Stimulated activated effector memory CD8-positive, alpha-beta T cell treated with anti-CD3 and anti-CD28 coated beads, Interleukin-12 subunit alpha, Interleukin-12 subunit beta, amount 100 ng/mL, for 72 hours (primary cell): ENCODE measurements at places on chromosomes 6 and 20.

GRCh38 chr20:13229538-13229937 lies 8.5 kb downstream of the ISM1 start:
- DNase-seq: no peak

DNA sequence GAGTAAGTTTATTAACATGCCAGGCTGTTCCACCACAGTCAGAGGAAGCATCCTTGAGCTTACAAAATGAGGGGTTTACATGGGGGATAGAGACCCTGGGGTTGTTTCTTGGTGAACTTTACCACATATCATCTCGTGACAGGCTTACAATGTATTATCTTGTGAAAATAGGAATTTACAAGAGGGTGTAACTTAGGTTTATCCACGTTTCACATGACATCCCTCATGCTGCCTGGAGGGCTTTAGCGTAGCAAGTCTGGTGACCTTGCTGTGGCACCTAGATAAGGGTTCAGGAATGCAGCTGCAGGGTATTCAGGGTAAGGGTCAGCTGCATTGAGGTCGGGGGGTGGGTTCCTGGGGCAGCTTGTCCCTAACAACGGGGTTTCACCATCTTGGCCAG lies 154.6 kb upstream of the ARG1 start:
- no peak for DNase-seq

- DNase-seq: no peak
Measured at GRCh38 chr6:24387818-24388217, 14.9 kb upstream of the MRS2 start.

DNA sequence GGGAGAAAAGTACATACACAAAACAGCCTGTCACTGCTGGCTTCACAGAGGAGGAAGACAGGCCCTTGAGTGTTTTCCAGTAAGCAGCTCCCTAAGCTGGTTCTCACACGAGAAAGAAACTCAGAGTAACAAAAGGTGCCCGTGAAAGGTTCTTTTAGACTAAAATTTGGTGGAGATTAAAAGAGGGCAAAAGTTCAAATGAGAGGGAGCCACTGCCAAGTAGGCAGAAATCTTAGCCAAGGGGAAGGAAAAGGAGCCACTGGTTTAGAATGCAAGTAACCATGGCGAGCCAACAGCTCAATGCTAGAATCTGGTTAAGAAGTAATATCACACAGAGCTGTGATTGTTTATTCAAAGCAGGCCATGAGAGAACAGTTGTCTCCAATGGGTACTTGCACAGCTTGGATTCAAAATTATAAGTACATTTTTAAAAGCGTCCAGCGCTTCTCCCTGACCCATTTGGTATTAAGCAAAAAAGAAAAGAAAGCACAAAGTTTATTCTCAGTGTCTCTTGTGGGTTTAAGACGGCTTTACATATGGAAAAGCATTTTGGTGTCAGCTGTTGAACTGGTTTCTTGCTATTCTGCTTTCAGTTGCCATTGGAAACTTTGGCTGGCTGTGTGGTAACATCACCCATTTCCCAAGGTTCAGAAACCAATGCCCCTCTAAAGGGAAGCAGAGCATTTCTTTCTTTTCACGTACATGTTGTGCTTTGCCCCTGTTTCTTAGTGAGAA lies 648.5 kb downstream of the RNF144B start:
- no peak for DNase-seq

DNA sequence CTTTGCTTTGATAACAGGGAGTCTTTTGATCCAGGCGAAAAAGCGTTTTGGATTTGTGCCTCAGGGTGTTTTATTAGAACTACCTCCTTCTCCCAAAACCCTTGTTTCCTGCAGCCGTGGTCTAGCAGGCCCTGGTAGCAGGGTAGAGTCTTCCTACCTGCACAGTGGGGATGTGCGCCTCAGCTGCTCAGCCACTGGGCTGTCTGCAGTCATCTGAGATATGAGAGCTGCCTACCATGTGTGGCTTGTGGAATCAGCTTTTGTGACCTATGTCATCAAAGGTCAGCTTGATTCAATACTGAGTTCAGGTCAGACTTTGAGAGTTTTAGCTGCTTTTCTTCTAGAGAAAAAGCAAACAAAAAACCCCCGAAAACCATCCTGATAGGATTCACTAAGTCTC lies 279.5 kb downstream of the CLIC5 start:
- no peak for DNase-seq

GRCh38 chr20:54107181-54107580 lies 36.8 kb upstream of the BCAS1 start:
- no peak for DNase-seq

- DNase-seq: no peak
Measured at GRCh38 chr6:167956983-167957492, 40.4 kb upstream of the KIF25 start.

- no peak for DNase-seq
Measured at GRCh38 chr6:13368079-13368730, 39.9 kb upstream of the TBC1D7 start.

- no peak for DNase-seq
Measured at GRCh38 chr20:17479063-17479657, 52.0 kb downstream of the BFSP1 start.

DNA sequence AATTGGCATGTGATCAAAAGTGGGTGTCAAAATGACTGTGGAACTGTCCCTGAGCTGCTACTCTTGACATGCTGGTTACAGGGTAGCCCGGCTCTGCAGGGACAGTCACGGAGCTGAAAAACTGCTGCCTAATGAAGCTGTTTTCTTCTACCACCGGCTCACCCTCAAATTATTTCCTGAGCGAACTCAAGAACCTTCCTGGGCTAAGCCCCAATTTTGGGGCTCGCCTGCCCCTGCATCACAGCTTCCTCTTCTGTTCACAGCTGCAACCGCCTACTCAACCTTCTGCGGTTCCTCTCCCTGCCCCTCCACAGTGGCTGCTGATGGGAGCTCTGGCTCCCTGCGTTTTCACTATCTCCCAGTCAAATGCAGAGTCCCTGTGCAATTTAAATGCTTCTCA lies 110.8 kb upstream of the MLN start:
- peak; percentile 17 for DNase-seq

- no peak for DNase-seq
Measured at GRCh38 chr6:132400883-132401617, at the start of gene MOXD1. TSS of gene MOXD1 (minus strand) at chr6:132401475. CDS start at chr6:132401426, 49 bp downstream.

DNA sequence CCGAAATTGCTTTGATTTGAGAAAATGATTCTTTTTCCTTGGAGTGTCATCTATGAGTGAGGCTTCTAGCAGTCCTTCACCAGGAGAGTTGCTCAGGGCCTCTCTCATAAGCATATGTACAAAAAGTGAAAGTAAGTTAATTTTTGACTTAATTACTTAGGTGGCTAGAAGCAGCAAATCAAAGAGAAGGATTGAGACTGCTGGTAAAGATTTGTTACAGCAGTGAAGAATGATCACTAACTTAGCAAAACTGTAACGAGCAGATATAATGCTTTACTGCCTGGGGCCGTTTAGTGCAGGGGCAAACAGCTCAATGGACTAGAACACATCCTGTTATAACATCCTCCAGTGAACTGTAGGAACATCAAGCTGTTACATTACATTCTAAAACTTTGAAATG lies 167.8 kb upstream of the RIPOR2 start:
- no peak for DNase-seq

DNA sequence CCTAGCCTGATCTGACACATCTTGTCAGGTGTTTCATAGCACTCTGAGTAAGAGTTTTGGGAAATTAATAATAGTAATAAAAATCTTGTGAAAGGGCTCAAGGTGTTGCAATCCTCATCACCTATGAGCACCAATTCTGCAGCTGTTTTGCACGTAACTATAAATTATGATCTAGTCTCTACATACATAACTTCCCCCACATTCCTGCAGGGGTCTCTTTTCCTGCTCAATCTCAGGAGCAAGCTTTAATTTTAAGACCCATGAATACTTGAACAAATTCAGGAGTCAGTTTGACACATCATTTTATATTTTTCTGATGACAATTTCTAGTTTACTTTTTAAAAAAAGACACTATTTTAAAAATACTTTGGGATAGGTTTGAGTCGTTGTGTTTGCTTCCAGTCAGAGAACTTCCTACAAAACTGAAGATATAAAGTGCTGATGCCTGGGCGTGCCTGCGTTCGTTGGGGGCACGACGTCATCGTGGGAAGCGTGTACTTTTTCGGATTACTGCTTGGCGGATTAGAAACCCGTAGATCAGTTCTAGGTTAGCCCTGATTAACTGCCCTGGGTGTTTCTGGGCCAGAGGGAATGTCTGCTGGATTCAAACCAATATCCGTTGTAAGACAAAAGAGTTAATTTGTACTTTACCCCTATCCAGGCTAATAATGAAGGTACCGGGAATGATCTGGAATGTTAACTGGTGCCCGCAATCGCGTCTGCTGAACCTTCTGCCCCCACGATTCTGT lies 1.0 kb upstream of the E2F3 start:
- DNase-seq: no peak

- DNase-seq: no peak
Measured at GRCh38 chr6:131001945-131002660, 60.9 kb downstream of the EPB41L2 start.

- DNase-seq: no peak
Measured at GRCh38 chr6:89745096-89745495, 74.5 kb downstream of the MDN1 start.

- no peak for DNase-seq
Measured at GRCh38 chr20:9945408-9945807, 89.4 kb upstream of the ANKEF1 start.

GRCh38 chr6:128239146-128239545 lies 281.3 kb downstream of the PTPRK start:
- DNase-seq: no peak

- DNase-seq: no peak
Measured at GRCh38 chr6:7143476-7143974, 35.8 kb downstream of the RREB1 start.

DNA sequence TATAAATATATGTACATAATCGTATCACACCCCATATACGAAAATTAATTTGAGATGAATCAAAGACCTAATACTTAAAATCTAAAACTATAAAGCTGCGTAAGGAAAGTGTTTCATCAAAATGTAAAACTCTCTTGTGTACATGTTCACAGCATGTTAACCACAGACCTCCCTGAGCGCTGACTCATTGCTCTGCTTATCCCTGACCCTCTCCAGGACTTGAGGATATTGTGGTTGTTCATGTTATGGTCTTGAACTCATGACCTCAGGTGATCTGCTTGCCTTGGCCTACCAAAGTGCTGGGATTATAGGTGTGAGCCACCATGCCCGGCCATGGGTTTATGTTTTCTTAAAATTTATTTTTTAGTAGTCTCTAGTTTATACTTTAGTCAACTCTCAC lies 14.2 kb downstream of the FAM83B start:
- DNase-seq: no peak

DNA sequence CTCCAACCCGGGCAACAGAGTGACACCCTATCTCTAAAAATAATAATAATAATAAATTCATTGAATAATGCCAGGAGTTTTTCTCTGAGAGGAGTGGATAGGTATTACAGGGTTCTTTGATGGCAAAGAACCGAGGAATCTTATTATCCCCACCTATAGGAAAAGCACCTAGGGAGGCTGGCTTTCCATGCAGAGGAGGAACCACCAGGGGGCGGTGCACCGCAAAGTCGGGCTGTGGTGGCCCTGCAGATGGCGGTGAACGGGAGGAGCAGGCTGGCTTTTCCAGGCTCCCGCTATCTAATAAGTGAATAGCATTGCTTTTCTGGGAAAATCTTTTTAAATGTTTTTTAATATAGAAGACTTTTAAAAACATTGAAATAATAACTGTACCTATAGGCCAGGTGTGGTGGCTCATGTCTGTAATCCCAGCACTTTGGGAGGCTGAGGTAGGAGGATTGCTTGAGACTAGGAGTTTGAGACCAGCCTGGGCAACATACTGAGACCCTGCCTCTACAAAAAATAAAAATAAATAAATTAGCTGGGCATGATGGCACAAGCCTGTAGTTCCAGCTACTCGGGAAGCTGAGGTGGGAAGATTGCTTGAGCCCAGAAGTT lies 864.2 kb downstream of the KIF16B start:
- DNase-seq: peak; percentile 52

- DNase-seq: no peak
Measured at GRCh38 chr20:37544386-37544785, 16.7 kb upstream of the BLCAP start.

DNA sequence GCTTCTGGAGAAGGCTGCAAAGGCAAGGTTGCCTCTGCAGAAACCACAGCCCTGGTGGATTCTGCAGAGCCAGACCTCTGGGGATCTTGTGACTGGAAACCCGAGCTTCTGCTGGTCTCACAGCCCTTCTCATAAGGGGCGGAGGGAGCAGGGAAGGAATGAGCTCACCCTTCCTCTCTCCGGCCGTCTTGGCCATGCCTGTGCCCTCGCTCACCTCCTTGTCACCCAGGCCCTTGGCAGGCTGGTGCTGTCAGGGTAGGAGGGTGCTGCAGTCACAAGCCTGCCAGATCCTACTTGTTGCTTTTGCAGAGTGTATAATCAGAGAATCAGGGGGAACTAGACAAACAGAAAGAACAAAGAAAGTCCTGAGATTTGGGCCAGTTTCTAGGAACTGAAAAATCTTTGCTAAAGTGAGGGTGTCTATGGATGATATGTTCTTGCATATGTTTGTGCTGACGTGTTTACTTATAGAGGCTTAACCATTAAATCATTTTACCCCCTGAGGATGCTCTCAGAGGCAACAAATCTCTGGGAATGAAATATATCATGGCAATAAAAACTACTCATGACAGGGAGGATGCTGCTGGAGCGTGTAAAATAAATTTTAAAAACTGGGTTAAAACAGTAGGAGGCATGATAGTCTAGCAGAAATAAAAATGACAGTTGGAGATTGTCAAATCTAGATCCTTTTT lies 244.9 kb upstream of the SOX4 start:
- no peak for DNase-seq

GRCh38 chr20:10131732-10132345 lies 86.8 kb upstream of the SNAP25 start:
- no peak for DNase-seq

DNA sequence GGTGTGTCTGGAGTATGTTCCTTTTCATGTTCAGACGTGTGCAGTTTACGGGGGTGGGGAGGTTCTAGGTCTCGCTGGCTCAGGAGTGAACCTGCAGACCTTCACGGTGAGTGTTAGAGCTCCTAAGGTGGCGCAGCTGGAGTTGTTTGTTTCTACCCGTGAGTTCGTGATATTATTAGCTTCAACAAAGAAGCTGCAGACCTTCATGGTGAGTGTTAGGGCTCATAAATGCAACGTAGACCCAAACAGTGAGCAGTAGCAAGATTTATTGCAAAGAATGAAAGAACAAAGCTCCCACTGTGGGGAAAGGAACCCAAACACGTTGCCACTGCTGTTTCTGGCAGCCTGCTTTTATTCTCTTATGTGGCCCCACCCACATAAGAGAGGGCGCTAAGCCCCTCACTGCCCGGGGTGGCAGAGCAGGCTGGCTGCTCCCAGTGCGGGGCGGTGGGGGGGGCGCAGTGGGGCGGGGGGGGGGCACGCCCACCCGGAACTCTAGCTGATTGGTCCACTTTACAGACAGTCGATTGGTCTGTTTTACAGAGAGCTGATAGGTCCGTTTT lies 41.3 kb upstream of the GMPR start:
- DNase-seq: no peak

- no peak for DNase-seq
Measured at GRCh38 chr20:44542890-44543289, 21.0 kb upstream of the SERINC3 start.

GRCh38 chr6:146433881-146434731 lies 109.5 kb upstream of the RAB32 start:
- DNase-seq: no peak
